ENCODE measurements at places on chromosomes 2 and 18. TPM values are rescaled to one million over a fixed set of nuclear protein-coding genes. Genes with fewer than 3 reads are reported as not detected.

GRCh38 chr2:220503431-220503830 lies 876.0 kb downstream of the SLC4A3 start:
- DNase-seq, result no peak

- no peak for DNase-seq
Observed at GRCh38 chr2:219621935-219622334, 5.5 kb upstream of the SLC4A3 start.

- no peak for DNase-seq
Observed at GRCh38 chr2:102245266-102246151, 58.7 kb downstream of the IL1RL2 start.

PSMA8 gene
- total RNA-seq, result 2.9 TPM

EDAR gene
- 0.68 TPM for total RNA-seq

Measured in prostate gland (tissue), 2 donors.